DMS53 (cell line): ENCODE measurements at places on chromosomes 1 and 21.

- no peak for DNase-seq
Measured at GRCh38 chr1:56326056-56326455, 253.3 kb downstream of the PLPP3 start.

DNA sequence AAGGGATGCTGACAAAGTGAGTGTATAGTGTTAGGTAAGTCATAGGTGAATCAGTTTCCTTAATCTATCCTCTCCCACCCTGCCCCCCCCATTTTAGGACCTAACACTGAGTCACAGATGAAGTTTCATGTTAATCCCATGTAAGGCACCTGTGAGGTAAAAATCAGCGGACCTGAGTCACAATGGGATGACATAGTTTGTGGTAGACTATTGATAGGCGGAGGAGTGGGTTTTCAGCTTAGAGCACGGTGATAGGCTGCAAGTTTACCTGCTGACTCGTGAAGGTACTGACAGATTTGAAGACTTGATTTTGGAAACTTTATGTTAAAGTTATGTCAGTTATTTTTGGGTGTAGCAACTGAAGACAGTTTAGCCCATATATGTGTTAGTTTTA lies 1.7 kb downstream of the TOR1AIP1 start:
- DNase-seq: peak; percentile 32

GRCh38 chr1:30087465-30087864 lies 635.9 kb downstream of the MATN1 start:
- DNase-seq: no peak

GRCh38 chr1:43831851-43832250 lies 101.8 kb upstream of the ARTN start:
- DNase-seq: no peak

DNA sequence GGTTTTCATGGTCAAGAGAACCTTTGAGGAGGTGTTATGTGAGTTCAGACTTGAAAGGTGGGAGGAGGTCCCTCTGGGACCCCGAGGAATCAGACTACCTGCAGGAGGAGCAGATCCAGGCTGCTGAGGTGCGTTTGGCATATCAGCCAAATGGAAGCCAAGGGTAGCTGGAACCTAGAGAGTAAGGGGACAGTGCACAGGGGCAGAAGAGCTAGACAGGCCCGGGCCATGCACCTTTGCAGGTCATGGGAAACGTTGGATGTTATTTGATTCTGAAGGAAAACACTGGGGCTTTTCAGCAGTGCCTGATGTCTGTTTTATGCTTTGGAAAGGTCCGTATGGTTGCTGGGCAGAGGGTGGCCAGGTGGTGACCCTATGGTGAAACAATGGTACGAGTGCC lies 169.2 kb downstream of the PGBD5 start:
- DNase-seq: no peak

GRCh38 chr1:18110598-18110939 lies 3.0 kb downstream of the IGSF21 start:
- DNase-seq: peak; percentile 44

GRCh38 chr1:2554621-2555387 lies 1.4 kb upstream of the TNFRSF14 start:
- no peak for DNase-seq

DNA sequence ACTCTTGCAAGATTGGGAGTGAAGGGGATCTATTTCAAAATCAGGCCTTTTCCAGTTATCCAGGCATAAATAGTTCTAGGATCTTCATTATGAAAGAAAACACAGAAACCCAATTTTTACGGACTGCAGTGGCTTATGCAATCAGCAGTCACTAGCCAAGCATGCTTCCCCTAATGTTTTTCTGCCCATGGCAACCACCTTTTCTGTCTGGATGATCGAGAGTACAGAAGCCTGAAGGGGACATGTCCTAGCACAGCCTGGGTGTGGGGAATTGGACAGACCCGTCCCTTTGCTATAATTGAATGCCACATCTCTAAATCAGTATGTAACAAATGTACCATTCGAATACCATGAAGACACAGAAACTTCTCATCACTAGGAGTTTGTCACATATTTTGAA lies 29.8 kb upstream of the NCAM2 start:
- no peak for DNase-seq

GRCh38 chr1:205834751-205835150 lies 15.2 kb downstream of the PM20D1 start:
- no peak for DNase-seq

- DNase-seq: no peak
Measured at GRCh38 chr1:233907151-233907550, 2.7 kb downstream of the SLC35F3 start.

DNA sequence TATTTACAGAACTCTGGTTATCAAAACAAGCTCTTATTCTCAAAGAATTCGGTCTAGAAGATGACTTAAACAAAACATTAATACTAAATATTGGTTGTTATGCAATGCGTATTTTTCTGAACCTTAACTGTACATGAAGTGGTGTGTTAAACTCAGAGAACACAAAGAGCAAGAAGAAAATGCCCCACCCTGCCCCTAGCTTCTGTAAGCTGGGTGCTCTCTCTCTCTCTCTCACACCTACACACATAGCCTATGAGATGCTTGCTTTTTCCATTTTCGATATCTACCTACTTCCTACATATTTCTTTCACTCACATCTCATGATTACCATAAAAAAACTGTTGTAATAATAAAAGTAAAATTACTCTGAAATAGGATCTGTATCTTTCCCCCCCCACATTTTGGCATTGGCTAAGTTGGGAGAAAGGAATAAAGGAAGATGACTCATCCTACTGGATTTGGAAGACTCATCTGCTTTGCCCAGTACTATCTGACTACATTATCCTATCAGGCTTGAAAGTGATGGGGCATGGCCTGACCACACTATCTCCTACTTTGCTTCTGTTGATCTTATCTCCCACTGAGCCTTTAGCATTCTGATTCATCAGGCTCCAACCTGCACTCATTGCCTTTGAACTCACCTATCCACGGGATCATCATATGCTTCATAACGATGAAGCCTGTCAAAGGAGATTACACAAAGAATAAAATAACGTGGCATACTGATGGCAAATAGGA lies 2.9 kb downstream of the CRYZ start:
- DNase-seq: peak; percentile 32

- no peak for DNase-seq
Measured at GRCh38 chr1:224219612-224220059, 36.6 kb downstream of the DEGS1 start.

GRCh38 chr1:115797486-115797885 lies 29.0 kb upstream of the CASQ2 start:
- no peak for DNase-seq

DNA sequence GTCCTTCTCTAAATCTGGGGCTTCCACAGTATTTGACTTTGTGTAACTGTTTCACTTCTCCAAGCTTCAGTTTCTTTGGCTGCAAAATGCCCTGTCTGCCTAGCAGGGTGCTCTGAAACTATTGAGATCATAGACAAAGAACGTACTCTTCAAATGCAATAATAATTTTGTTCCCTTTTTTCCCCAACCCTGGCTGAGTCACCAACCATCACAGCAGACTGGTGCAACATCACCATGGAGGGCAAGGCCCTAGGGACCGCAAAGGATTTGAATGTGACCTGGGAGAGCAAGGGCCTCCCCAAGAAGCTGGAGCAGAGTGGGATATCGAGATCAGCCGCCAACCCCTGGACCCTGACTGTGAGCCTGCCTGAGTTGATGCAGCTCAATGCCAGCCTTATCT lies 115.0 kb downstream of the FCRL5 start:
- DNase-seq: no peak

DNA sequence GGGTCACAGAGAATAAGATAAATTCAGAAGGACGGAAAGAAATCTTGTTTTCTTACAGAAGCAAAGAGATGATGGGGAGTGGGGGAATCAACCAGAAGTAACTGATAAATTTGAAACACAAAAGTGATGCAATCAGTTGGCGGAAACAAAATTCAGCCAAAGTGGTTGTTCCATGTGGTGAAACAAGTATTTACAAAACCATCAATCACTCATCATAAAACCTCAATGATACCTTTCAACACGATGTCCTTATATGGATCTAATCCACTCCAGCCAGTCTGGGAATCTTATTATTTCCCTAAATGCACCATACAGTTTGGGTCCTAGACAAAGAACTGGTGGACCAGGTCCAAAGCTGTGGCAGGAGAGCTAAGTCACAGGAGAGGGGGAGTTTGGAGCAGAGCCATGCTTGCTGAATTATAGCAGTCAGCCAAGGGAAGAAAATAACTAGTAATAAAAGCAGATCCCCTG lies 303.8 kb upstream of the LRRC7 start:
- DNase-seq: peak; percentile 49

DNA sequence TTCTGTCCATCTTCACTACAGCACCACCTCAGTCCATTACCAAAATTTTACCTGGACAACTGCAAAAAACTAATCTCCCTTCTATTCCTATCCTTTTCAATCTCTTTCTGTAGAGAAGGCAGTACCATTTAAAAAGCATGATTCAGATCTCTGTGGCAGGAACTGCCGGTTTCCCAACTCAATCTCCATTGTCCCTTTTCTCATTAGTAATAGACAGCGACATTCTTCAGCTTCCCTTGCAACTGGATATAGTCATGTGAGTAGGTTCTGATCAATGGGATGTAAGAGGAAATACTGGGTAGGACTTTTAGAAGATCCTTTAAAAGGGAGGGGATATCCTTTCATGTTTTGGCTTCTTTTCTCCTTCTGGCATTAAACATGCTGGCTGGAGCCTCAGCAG lies 74.9 kb downstream of the ADCY10 start:
- DNase-seq: no peak

DNA sequence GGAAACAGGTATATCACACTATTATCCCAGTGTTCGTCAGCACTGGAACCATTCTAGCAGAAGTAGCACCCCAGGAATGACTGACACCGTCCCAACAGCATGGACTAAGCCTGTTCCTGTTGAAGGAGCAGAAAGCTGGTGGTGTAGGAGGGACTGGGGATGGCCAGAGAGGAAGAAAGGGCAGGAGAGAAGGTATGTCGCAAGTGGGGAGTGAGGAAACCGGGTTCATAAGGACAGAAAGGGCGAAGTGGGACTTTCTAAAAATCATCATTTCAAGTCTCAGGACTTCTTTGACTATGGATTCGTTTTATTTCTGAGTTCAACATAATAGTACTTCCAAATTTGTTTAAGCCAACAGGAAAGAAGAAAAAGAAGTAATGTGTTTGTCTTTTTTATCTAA lies 19.7 kb upstream of the MX1 start:
- no peak for DNase-seq

- DNase-seq: peak; percentile 38
Measured at GRCh38 chr1:47532921-47533792, 95.3 kb downstream of the FOXD2 start.

- DNase-seq: no peak
Measured at GRCh38 chr1:178609015-178609414, 96.1 kb downstream of the TEX35 start.

DNA sequence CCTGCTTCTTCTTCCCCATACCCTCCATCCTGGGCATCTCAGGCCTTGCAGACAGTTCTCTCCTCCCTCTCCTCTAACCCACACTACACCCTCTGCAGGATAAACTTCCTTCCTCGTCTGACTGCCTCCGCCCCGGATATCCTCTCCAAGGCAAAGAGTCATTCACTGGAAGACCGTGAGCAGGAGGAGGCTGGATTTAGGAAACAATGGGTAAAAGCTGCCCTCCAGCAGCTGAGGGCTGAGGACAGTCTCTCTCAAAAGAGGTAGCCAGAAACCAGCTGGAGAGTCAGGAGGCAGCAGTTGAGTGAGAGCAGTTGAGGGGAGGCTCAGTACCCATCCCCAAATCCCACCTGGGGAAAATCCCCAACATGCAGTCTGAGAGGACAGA lies 1.4 kb downstream of the CSRP1 start:
- DNase-seq: peak; percentile 95

DNA sequence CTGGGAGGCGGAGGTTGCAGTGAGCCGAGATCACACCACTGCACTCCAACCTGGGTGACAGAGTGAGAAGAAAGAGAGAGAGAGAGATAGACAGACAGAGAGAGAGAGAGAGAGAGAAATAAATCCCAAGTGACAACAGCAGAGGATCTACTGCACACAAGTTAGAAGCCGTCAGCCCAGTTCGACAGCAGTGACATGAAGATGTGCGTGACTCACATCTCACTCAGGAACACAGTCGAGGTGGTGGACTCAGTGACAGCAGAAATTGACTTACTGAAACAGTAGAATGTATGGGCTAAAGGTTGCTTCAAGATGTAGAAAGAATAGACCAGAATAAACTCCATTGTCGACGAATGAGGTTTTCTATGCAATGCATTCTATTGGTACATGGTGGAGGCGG lies 77.0 kb upstream of the KRTAP19-8 start:
- no peak for DNase-seq

DNA sequence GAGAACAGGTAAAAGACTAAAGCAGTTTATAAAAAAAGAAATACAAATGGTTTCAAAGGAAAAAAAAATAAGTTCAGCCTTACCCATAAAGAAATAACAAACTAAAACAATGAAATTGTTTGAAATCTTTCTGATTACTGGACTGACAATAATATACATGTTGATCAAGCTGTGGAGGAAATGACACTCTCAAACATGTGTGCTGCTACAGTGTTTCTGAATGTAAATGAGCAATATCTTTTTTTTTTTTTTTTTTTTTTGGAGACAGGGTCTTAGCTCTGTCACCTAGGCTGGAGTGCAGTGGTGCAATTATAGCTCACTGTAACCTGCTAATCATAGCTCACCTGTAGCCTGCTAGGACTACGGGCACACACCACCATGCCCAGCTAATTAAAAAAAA lies 6.5 kb downstream of the EPS15 start:
- DNase-seq: no peak

- peak; percentile 66 for DNase-seq
Measured at GRCh38 chr1:241408170-241408569, 51.2 kb upstream of the RGS7 start.

DNA sequence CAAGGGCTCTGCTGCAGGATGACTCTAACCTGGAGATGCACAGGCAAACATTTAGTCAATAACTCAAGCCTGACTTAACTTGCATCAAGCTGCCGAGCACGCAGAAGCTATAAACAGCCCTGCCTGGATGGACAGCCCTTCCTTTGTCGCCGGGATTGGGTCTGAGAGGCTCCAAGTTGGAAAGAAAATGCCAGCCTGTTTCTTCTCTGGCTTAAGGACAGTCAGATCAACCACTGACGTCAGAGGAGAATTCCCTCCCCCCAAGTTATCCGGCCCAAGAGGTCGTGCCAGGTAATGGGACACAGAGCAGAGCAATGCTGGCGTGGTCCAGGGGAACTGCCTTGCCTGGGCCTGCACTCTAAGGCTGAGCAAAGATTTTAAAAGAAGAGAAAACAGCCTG lies 27.1 kb upstream of the LRRC38 start:
- no peak for DNase-seq

DNA sequence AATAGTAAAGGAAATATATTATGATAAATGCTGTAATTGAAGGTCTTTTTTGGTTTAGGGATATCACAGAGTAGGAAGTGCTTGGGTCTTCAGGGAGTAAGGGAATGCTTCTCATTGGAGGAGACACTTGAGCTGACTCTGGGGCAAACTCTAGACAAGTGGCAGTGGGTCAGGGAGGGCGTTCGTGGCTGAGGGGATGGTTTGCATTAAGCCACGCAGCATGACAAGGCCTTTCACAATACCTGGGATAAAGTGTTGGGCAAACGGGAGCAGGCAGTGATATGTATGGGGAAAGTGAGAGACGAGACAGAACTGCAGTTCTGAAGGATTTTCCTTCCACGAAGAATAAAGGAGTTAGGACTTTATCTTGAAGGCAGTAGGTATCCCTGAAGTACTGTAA lies 109.0 kb downstream of the PATJ start:
- no peak for DNase-seq

- peak; percentile 13 for DNase-seq
Measured at GRCh38 chr1:155892796-155893195, 18.4 kb downstream of the RIT1 start.
